ENCODE measurements at places on chromosomes 2 and 18. TPM values are rescaled to one million over a fixed set of nuclear protein-coding genes. Genes with fewer than 3 reads are reported as not detected.

Gene NEU4
- 1.3 TPM for polyA plus RNA-seq

Gene C2orf72
- 4.2 TPM for polyA plus RNA-seq

Gene FTCDNL1
- 1.8 TPM for polyA plus RNA-seq

Gene LOXHD1
- 0.72 TPM for polyA plus RNA-seq

Gene RABL2A
- polyA plus RNA-seq, result 31.8 TPM

Gene SP100
- 31.4 TPM for polyA plus RNA-seq

Gene POTEI
- not detected for polyA plus RNA-seq

Gene DYNAP
- not detected for polyA plus RNA-seq

Gene FHOD3
- 45.6 TPM for polyA plus RNA-seq

Gene VWC2L
- 0.07 TPM for polyA plus RNA-seq

Gene MYO7B
- 22.3 TPM for polyA plus RNA-seq

Gene GALNT13
- polyA plus RNA-seq, result 2.1 TPM

Gene POTEE
- polyA plus RNA-seq, result 0.24 TPM

Gene PMAIP1
- 3.1 TPM for polyA plus RNA-seq

Gene POU3F3
- polyA plus RNA-seq, result 86.0 TPM

Gene C1QL2
- polyA plus RNA-seq, result not detected

Gene VSNL1
- polyA plus RNA-seq, result 6.1 TPM

Gene POTEJ
- 0.06 TPM for polyA plus RNA-seq

Gene ASAP2
- 64.4 TPM for polyA plus RNA-seq

Gene FBXO41
- 1.6 TPM for polyA plus RNA-seq

Gene FIGN
- 7.9 TPM for polyA plus RNA-seq

Gene LRP2
- polyA plus RNA-seq, result 162 TPM

Gene B3GNT7
- 2.8 TPM for polyA plus RNA-seq

Gene TUBA4B
- 1.4 TPM for polyA plus RNA-seq

Gene TP53I3
- polyA plus RNA-seq, result 42.9 TPM

Gene EFHD1
- 85.6 TPM for polyA plus RNA-seq

Gene ABI2
- polyA plus RNA-seq, result 87.8 TPM

Gene TNFRSF11A
- 2.1 TPM for polyA plus RNA-seq

Gene ANKRD30B
- polyA plus RNA-seq, result 0.26 TPM

Gene DIPK1C
- 0.37 TPM for polyA plus RNA-seq

Gene GPBAR1
- polyA plus RNA-seq, result 1.8 TPM

Gene SERPINB4
- polyA plus RNA-seq, result not detected

Gene SLC5A7
- 0.76 TPM for polyA plus RNA-seq

Gene DOK6
- polyA plus RNA-seq, result 20.2 TPM

Gene MYO3B
- 9.8 TPM for polyA plus RNA-seq

Gene SP140
- polyA plus RNA-seq, result 0.68 TPM

Gene NT5C1B
- polyA plus RNA-seq, result 1.3 TPM

Gene PGAP1
- 24.2 TPM for polyA plus RNA-seq

Gene ARHGEF4
- polyA plus RNA-seq, result 6.2 TPM

Gene EMILIN2
- 11.9 TPM for polyA plus RNA-seq

Gene NOSTRIN
- 37.5 TPM for polyA plus RNA-seq

Gene WDR75
- polyA plus RNA-seq, result 52.7 TPM

Gene CCDC74A
- polyA plus RNA-seq, result 14.5 TPM

Gene TMEM37
- 59.8 TPM for polyA plus RNA-seq

Gene OTX1
- polyA plus RNA-seq, result 0.04 TPM

Gene ARHGAP28
- 71.0 TPM for polyA plus RNA-seq

Gene STRN
- polyA plus RNA-seq, result 25.3 TPM

Measured in right renal cortex interstitium (tissue), 3 donors.